Stimulated activated CD8-positive, alpha-beta memory T cell treated with anti-CD3 and anti-CD28 coated beads, Interleukin-4, amount 100 ng/mL, for 1 hour (primary cell): ENCODE measurements at places on chromosomes 1 and 21.
A peak's percentile ranks its signal among the peaks of the same experiment; 100 is the strongest.

- no peak for DNase-seq
These were observed 136.6 kb upstream of the GFI1 start for GRCh38 chr1:92623187-92623778.

- no peak for DNase-seq
These were observed 10.1 kb upstream of the ABCA4 start for GRCh38 chr1:94130851-94131595.

GRCh38 chr1:70043804-70044203 lies 161.6 kb downstream of the LRRC40 start:
- DNase-seq, result no peak

DNA sequence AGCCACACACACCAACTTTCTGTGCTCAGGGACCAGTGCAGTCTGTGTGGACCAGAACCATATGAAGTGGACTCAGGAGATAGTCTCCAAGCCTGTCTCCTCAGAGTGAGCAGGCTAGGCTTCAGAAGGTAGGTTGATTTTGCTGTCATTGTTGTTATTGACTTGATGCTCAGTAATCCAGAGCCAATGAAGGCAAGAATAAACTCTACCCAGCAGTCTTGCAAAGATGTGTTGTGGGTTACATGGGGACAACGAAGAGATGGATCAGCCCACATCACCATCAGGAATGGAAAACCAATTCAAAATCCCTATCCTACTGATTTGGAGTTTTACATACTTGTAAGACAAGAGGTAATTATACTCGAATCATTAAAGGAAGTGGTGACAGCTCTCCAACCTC lies 37.4 kb downstream of the PHC2 start:
- DNase-seq, result no peak

DNA sequence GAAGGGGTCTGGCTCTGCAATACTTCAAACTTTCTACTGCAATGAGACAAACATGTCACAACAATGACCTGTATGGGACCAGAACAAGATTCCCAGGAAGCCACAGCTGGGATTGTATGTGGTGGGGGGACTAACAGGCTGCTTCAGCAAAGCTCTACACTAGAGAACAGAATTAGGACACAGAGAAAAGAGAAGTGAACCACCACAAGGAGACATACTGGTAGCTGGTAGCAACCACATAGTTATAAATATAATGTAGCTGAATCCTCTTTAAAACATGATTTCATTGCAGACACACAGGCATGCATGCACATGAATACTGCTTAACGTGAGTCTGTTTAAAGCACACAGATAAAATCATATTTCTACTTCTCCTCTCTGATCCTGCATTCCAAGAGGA lies 3.5 kb upstream of the ILDR2 start:
- no peak for DNase-seq

DNA sequence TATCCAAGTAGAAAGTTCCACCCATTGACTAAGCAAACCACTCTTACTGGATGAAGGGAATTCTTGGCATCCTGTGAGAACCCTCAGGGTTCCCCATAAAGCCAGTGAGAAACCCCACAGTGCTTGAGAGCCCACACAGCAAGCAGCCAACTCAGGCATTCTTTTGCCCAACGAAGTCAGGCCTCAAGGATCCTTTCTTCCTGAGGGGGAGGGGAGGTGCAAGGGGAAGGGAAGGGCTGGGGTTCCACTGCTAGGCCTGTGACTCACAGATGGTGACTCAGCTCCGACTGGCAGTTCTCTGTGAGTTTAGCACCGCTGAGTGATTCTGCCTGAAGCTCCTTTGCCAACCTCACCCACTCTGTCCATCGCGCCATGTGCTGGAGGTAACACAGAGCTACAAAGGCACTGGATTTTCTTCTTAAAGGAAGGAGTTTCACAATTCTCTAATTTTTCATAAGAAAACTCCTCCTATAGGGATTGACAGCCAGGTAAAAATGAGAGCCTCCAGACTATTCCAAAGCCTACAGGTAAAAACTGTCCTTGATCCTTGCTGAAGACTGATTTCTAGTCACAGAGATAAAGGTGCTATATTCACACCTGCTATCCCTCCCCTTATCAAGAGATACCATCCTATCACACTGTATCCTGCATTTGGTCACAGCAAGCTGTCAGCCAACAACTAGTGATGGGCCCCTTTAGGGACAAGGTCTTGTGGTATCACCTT lies 4.8 kb downstream of the ENO1 start:
- DNase-seq, result peak; percentile 36

GRCh38 chr1:202270871-202271326 lies 70.8 kb downstream of the UBE2T start:
- no peak for DNase-seq

DNA sequence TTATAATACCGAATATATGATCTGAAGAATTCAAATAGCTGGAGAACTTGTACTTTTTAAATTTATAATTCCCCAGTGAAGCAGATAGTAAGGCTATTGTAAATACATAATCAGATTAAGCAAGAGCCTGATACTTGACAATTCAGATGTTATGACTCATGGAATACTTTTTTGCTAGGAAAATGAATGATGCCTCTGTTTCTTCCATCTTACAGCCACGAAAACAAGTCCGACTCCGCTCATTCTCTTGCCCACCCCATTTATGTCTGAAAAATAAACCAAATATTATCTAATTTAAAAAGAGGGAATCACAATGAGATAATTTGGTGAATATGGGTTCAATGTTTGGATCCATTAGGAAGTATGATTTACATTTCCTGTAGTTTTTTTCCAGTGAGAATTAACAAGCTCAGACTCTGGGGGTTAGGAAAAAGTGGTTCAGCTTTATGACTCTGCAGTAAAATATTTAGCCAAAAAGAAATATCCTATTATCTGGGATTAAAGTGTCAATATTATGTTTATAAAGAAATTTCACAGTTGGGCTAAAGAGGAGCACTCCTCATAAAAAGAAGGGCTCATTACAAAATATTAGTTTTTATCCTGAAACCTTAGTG lies 50.4 kb upstream of the DAB1 start:
- no peak for DNase-seq
